ENCODE measurements at places on chromosomes 13 and 19.

GRCh38 chr13:107373551-107373950, 805.6 kb upstream of the ARGLU1 start:
- peak; percentile 32 for DNase-seq

GRCh38 chr13:25001476-25002206, 94.3 kb upstream of the PABPC3 start:
- no peak for DNase-seq

DNA sequence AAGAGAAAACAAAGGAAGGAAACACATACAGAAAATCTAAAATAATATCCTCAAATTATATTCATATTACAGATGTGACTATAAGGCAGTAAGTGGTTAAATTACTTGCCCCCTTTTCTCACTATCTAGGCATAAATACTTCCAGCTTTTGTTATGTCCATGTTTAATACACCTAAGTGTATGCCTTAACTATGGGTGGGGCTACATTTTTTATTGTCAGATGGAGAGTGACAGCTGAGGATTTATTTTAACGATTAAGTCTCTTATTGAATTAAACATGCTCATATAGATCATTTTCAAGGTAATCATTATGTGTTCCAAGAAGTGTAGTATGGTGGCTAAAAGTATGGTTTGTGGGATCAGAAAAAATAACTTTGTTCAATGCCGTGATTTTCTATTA, 909.3 kb downstream of the GPC5 start:
- no peak for DNase-seq

GRCh38 chr19:38287604-38288003, 16.4 kb upstream of the C19orf33 start:
- DNase-seq, result no peak

- no peak for DNase-seq
Measured at GRCh38 chr13:41145136-41145908, 12.7 kb upstream of the KBTBD6 start.

- DNase-seq, result no peak
Measured at GRCh38 chr13:41848435-41849255, 112.3 kb downstream of the VWA8 start.

DNA sequence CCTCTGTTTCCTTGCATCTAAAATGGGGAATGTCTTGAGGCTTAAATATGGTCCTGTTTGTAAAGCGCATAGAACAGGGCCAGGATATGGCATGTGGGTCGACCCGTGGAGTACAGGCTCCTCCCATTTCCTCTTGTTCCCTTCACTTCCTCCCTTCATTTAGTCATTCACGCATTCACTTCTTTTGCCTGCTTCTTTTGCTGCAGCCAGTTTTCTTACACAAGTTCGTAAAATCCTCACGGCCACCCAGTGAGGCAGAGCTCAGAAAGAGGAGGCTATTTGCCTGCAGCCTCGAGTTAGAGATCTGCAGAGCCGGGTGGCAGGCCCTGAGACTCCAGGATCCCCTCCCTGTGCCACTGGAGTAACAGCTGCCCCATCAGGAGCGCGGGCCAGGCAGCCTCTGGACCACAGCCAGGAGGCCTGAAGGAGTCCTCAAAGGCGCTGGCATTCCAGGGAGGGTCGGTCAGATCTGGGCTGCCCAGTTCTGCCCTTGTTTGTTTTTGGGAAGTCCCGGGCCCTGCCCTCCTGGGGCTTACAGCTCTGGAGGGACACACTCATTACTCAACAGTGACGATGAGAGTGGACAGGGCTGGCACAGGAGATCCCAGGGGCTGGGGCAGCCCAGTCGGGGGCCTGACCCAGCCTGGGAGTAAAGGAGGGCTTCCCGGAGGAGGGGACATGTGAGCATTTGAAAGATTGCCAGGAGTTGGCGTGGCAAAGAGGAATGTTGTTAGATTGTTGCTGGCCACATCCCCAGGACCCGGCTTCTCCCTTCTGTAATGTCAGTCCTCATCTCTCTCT, 4.6 kb downstream of the PPP5C start:
- DNase-seq, result no peak

DNA sequence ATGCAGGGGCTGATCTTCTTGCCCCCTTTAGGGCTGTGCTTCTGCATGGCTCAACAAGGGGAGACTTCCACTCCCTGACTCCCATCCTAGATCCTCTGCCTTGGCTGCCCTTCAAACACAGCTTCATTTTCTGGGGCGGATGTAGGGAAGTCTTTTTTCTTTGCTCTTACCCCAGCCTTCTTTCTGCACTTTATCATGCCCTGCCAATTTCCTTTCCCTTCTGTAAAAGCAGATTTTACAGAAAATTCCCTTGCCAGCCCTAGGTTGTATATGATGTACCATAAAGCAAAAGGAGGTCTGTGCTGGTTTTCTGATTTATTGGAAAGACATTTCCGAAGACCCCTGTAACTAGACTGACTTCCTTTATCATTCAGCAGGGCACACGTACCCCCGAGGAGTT, 283.4 kb downstream of the SHISA2 start:
- DNase-seq, result no peak

- no peak for DNase-seq
Measured at GRCh38 chr19:32363175-32363574, 17.8 kb downstream of the ZNF507 start.

DNA sequence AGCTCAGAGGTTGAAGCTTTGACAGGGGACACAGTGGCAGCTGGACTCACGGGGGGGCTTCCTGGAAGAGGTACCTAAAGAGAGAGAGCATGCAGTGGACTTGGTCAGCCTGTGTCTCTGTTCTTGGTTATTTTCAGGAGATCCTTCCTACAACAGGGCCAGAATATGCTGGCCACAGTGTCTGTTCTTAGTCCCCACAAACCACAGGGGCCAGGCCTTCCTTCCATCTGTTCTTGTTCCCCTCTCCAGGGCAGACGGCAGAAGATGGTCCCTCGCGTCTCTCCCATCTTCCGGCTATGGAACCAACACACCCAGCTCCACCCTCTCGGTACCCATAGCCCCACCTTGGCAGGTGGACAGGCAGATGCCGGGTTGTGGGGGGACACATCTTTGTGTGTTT, 24.8 kb downstream of the MAST3 start:
- DNase-seq, result no peak

- no peak for DNase-seq
Measured at GRCh38 chr19:47796785-47797184, 7.6 kb downstream of the TPRX1 start.

GRCh38 chr19:37991841-37992248, 84.8 kb downstream of the SIPA1L3 start:
- no peak for DNase-seq

GRCh38 chr19:4867534-4868285, at the start of gene PLIN3:
TSS of gene PLIN3 (minus strand) at chr19:4867667. CDS start at chr19:4861394, 6,273 bp downstream.
- peak; percentile 34 for DNase-seq

DNA sequence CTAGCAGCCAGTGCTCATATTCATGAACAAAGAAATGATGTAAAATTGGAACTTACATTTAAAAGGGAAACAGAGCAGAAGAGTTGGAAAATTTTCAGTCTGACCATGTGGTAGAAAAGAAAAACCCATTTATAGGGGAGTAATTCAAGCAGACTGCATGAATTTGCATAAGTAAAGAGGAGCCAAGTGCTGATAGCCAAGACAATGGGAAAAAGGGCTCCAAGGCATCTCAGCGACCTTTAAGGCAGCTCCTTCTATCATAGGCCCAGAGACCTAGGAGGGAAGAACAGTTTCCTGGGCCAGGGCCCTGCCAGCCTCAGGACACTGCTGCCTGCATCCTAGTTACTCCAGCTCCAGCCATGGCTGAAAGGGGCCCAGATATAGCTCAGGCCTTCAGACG, 7.5 kb downstream of the DNAJC3 start:
- DNase-seq, result no peak

- no peak for DNase-seq
Measured at GRCh38 chr13:113877149-113877990, 13.5 kb upstream of the GAS6 start.

GRCh38 chr19:7101498-7102253, 32.2 kb downstream of the ZNF557 start:
- DNase-seq, result no peak

DNA sequence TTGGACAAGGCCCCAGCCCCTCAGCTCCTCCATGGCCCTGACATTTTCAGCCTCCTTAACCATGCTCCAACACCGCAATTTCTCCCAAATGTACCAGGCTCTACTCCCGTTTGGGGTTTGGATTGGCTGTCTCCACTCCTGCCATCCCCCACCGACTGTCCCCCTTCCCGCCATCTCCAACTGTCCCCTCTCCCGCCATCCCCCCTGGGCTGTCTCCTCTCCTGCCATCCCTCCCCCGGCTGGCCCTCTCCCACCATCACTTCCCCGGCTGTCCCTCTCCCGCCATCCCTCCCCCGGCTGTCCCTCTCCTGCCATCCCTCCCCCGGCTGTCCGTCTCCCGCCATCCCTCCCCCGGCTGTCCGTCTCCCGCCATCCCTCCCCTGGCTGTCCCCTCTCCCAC, 5.4 kb downstream of the BCAT2 start:
- DNase-seq, result no peak

- no peak for DNase-seq
Measured at GRCh38 chr19:49906879-49907564, 10.3 kb upstream of the IL4I1 start.

- DNase-seq, result no peak
Measured at GRCh38 chr13:42836930-42837690, 55.7 kb downstream of the FAM216B start.

- DNase-seq, result no peak
Measured at GRCh38 chr19:787536-787935, 9.7 kb upstream of the PTBP1 start.

DNA sequence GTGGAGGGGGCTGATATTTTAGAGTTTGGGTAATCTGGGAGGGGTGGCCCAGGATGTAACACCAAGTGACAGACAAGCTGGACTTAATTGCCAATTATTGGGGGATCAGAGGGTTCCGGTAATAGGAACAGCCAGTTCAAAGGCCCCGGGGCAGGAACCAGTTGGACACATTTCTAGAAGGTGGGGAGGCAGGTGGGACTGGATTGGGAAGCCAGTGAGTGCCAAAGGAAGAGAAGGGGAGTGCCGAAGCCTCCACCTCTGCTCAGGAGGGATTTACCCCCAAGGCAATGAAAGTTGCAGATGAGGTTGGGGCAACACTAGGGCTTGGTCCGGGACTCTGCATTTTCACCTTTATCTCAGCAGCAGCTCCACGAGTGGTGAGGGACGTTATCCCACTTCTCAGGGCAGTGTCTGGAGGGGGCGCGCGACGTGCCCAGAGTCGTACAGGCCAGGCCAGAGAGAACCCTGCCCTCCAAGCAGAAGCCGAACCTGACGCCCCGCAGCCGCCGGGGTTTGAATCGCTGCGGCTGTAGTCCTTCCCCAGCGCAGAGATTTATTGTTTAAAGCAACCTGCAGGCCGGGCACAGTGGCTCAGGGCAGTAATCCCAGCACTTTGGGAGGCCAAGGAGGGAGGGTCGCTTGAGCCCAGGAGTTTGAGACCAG, 5.7 kb upstream of the JUND start:
- DNase-seq, result no peak

- DNase-seq, result no peak
Measured at GRCh38 chr19:1166872-1167573, 7.0 kb downstream of the SBNO2 start.

GRCh38 chr19:12346896-12347295, 13.5 kb upstream of the ZNF563 start:
- no peak for DNase-seq

- DNase-seq, result no peak
Measured at GRCh38 chr19:3554254-3555083, 2.9 kb downstream of the MFSD12 start.

DNA sequence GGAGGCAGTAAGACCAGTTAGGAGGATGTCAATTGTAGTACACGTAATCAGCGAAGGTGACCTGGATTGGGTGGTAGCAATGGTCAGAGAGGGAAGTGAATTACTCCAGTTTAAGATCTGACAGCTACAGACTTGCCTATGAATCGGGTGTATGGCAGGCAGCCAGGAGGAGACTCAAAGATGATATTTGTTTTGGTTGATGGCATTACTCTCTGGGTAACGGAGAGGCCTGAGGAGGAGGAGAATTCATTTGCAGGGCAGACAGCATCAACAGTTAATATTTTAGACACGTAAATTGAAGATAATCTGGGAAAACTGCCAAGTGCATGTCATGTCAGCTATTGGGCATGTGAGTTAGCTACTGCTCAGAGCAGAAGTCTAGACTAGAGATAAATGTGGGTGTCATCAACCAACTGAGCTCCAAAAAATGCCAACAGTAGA, 109.2 kb downstream of the SGCG start:
- DNase-seq, result no peak

DNA sequence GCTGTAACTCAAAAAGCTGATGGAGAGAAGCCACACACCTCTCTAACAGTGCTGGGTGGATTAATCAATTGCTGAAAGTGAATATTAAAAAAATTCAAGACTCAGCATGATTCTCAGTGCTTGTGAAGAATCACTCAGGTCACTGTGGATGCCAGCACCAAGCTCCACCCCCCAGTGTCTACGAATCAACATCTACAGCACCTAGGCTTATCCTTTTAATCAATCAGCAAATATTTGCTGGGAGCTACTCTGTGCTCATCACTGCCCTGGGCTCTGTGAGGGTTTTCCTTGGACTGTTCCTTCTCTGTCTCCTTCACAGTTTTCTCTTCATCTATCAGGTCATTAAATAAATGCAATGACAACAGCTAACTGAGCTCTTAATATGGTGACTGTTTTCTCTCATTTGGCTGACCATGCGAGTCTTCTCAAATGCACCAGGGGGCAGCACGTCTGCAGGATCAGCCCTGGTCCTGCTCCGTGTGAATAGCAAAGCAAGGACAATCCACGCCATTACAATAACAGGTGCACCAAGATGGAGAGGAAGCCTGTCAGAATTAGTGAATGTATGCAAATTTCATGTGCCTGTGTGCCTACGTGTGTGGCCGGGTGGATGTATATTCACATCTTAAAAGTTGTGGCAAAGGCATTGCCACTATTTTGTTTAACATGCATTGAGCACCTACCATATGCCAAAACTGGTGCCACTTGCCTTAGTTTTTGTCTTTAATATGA, 14.6 kb upstream of the C13orf42 start:
- peak; percentile 69 for DNase-seq

GRCh38 chr19:45346449-45346848, 5.9 kb downstream of the KLC3 start:
- DNase-seq, result no peak

DNA sequence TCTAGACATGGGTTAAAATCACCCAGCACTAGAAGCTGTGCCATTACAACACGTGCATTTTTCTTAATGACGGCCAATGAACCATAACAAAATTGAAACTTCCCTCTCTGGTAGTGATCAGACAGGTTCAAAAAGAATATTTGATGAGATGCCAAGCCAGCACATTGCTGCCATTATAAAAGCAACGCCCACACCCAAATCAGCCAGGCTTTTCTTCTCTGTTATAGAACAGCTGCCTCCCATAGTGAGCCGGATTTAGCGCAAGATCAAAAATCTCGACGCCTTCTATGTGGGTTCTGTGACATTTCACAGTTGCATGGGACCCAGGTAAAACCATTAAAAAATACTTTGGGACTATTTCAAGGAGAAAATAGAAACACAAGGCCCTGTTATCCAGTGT, 1158.0 kb downstream of the EFNB2 start:
- DNase-seq, result no peak

GRCh38 chr19:48454150-48454730, 1.1 kb upstream of the KCNJ14 start:
- DNase-seq, result no peak

DNA sequence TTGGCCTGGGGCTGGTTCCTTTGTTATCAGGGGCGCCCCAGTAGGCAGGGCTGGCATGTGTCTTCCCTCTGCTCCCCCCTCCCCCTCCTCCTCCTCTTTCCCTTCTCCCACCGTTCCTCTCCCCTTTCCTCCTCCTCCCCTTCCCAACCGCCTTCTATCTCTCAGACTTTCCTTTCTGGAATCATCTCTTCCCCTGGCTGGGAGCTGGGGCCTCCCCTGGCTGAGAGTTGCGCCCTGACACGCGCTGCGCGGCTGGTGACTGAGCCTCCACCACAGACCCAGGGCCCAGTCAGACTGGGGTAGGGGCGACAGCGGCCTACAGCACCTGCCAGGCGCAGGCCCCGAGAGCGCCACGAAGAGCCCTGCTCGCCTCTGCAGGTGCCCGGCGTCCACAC, 2.8 kb downstream of the PNMA8B start:
- DNase-seq, result no peak

All from NCI-H1930 (cell line).